EH (cell line): ENCODE measurements at places on chromosomes 4 and X.

GRCh38 chrX:40474205-40474626 is 106.6 kb upstream of the ATP6AP2 start:
- DNase-seq = no peak

- DNase-seq = peak; percentile 63
Measured at GRCh38 chr4:39825741-39826231, 127.8 kb downstream of the UBE2K start.

GRCh38 chr4:17134100-17134499 is 235.7 kb upstream of the LDB2 start:
- no peak for DNase-seq

DNA sequence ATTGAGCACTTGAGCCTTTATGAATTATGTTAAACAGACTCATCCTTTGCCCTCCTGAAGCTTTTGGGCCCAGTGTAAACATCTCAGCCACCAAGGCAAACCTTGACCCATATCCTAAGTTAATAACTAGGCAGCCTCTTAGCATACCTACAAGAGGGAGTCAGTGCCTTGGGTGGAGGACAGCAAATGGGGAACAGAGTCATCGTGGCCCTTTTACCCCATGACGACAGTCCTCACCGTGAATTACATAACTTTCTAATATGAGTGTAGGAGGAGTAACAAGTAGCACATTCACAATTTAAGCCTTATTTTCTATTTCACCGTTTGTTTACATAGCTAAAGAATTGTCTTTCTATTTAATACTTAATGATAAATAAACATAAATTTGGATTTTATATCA is 16.8 kb downstream of the CLDN22 start:
- no peak for DNase-seq

- no peak for DNase-seq
Measured at GRCh38 chr4:8775121-8775520, 96.5 kb downstream of the HMX1 start.

DNA sequence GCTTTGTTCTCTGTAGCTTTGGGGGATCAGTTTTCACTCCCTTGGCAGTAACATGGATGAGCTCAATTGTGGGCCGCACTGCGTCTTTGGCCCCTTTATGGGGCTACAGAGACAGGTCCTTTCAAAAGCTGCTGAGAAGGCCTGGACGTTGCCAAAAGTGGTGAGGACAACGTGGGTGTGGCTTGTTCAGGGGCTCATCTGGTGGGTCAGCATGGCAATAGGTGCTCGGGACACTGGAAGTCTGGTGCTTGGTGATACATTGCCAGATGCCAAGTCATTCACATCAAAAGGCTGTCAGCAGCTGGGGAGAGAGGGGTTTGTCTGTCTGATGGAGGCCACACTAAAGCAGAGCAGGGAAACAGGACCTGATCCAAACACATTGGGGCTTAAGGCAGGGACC is 149.8 kb upstream of the EOLA2 start:
- no peak for DNase-seq

DNA sequence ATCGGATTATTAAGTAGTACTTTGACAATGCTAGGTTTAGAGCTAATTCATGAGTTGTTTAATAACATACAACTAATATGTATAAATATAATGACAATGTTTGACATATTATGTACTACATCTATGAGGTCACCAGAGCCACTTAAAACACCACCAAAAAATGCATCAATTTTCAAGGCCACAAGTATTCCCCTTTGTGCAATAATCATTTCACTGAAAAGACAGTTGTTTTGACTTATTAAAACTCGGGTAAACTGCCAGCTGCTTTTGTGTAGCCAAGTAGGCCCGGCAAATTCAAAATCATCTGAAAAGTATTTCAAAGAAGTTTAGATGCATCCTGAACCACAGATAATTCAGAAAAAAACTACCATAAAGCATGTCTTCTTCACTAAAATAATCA is 48.7 kb downstream of the CLOCK start:
- DNase-seq = peak; percentile 4

DNA sequence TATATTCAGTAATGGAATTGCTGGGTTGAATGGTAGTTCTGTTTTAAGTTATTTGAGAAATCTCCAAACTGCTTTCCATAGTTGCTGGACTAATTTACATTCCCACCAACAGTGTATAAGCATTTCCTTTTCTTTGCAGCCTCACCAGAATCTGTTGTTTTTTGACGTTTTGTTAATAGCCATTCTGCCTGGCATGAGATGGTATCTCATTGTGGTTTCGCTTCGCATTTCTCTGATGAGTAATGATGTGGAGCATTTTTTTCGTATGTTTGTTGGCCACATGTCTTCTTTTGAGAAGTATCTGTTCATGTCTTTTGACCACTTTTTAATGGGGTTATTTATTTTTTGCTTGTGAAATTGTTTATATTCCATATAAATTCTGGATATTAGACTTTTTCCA is 13.6 kb upstream of the MAGED4B start:
- peak; percentile 79 for DNase-seq

DNA sequence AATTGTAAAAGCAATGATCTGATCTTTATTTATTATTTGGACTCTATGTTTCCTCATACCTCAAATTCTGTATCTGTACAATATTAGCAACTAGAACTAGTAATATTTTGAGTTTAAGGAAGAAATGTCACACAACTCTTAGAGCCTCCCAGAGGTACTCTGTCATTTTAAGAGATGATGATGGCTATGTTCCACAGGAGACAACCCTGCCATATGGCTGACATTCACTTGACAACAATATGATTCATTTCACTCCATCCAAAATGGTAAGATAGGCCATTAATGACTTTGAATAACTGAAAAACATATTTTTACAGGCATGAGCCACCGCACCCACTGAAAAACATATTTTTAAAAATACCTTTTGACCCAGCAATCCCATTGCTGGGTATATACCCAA is 190.3 kb downstream of the MAML3 start:
- no peak for DNase-seq

GRCh38 chr4:9925750-9926439 is 95.4 kb downstream of the SLC2A9 start:
- no peak for DNase-seq

DNA sequence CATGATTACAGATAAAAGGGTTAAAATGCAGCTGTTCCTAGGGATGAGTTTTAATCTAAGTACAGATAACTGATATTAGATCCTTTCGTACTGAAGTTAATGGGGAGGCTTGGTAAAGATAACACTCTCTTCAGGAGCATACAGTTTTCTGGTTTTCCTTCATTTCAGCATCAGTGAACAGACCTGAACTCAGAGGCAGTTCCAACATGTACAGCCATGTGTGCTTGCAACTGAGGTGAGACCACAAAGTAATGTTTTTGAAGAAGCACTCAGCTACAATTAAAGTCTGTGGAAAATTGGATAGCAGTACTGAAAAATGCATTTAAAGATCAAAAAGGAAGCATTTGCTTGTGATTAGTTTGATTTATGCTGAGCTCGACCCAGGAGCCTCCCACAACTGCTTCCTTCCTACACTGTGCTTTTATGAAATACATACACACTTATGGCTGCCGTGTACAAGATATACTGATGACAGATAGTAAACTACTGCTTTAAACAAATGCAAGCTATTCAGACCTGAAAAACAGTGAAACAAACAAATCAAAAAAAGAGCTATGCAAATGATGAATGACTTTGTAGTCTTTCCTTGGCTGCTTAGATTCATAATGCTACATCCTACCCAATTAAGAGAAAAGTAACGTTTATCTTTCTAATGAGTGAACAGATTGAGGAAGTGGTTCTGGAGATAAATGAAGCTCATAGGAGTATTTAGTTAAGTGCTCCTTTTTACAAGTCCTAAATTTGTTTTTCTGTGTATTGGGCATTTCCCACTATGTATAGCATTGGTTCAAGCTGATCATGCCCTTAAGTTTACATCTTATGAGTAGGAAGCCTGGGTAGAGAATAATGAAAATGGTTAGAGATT is 68.4 kb downstream of the PDLIM5 start:
- DNase-seq = no peak

- no peak for DNase-seq
Measured at GRCh38 chr4:81565142-81565870, 93.6 kb upstream of the RASGEF1B start.

GRCh38 chr4:77734928-77735327 is 84.2 kb downstream of the CNOT6L start:
- DNase-seq = peak; percentile 70

- DNase-seq = peak; percentile 12
Measured at GRCh38 chrX:38871129-38872029, 70.1 kb downstream of the MID1IP1 start.

- DNase-seq = no peak
Measured at GRCh38 chr4:120202222-120202621, 135.6 kb upstream of the MAD2L1 start.

DNA sequence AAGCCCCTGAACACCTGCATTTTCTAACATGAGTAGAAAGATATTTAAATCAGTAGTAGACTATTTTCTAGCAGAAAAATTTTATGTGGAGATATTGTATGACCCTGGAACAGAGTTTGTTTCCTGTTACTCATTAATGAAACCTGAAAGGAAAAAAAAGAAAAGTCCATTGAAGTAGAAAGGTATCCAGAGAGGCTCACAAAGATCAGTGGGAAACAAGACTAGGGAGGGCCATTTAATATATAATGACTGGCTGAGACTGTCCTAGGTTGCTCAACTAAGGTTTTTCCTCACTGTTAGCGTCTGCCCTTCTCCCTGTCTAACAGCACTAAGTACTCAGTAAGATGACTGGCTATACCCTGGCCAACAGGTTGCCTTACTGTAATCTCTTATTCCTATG is 788.6 kb downstream of the GLUD2 start:
- no peak for DNase-seq
